ENCODE measurements at places on chromosomes 7 and 10. TPM values are rescaled to one million over a fixed set of nuclear protein-coding genes. Genes with fewer than 3 reads are reported as not detected.

Gene GPNMB
- 24.9 TPM for polyA plus RNA-seq

Gene FAM200A
- polyA plus RNA-seq: 13.3 TPM

Gene SPDYE2B
- 0.90 TPM for polyA plus RNA-seq

Gene KCND2
- polyA plus RNA-seq: 2.0 TPM

Gene C7orf57
- polyA plus RNA-seq: 1.4 TPM

Gene TMEM140
- polyA plus RNA-seq: 24.5 TPM

Gene PTPN20
- polyA plus RNA-seq: 2.7 TPM

Gene PIP
- not detected for polyA plus RNA-seq

Gene RSPH10B2
- 0.32 TPM for polyA plus RNA-seq

- DNase-seq: no peak
These were observed 58.9 kb downstream of the LRGUK start for GRCh38 chr7:134186027-134186426.

DNA sequence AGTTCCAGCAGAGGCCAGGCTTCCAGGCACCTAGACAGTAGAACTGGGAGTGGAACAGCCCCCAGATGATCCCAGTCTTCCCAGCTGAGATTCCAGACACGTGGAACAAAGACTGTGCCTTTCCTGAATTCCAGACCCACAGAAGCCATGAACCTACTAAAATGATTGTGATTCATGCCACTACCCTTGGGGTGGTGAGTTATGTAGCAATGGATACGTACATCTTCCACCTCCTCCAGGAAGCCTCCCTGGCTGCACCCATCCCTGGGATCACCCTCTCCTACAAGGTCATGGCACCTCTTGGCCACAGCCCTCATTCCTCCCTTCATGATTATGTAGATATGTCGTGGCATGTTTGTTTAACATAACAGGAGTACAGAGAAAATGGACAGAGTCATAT is 83.4 kb downstream of the NPTX2 start:
- no peak for DNase-seq

DNA sequence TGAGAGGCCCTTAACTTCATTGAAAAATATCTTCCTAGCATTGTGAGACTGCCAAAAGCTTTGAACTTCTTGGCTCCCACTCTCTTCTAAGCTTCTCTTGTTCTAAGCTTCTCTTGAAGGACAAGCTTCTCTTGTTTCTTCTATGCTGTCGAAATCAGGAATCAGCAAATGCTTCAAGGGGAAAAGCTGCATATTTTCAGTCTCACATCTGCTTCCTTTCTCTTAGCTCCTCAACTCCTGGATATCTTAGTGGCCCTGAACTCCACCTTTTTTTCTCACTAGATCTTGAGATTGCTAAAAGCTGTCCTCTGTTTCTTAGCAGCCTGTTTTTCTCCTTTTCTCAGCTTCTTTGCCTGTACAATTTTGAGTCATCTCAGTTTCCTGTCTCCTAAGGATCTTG is 73.0 kb downstream of the NEUROD6 start:
- no peak for DNase-seq

- DNase-seq: no peak
These were observed 31.3 kb downstream of the FZD1 start for GRCh38 chr7:91295576-91295975.

- no peak for DNase-seq
These were observed 31.4 kb downstream of the ZAN start for GRCh38 chr7:100764841-100765240.

DNA sequence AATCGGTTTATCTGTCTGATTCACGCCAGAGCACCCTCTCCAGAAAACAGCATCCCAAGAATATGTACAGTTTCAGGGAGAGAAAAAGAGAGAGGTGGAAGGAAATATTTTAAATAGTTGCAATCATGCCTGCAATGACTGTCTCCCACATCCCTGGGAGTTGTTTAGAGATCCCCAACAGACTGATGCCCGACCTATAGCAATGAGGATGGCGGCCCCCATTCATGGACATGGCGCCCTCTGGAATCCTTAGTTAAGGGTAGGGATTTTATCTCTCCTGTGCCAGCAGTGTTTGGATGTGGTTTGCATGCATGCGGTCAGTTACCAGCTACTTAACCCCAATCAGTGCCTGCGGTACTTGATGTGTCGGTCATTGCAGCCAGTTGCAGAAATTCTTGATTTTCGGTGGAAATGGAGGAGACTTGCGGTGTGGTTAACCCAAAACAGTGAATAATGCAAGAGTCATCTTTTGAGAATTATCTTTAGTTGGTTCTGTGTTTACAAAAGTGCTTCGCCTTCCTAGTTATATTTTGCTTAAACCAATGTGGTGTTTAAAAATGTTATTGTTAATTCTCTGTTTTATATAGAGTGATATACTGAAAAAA is 186.0 kb upstream of the TCF7L2 start:
- DNase-seq: no peak

GRCh38 chr10:75229971-75230370 is 5.8 kb downstream of the COMTD1 start:
- no peak for DNase-seq

- DNase-seq: no peak
These were observed 24.5 kb downstream of the CUL1 start for GRCh38 chr7:148723166-148723559.

DNA sequence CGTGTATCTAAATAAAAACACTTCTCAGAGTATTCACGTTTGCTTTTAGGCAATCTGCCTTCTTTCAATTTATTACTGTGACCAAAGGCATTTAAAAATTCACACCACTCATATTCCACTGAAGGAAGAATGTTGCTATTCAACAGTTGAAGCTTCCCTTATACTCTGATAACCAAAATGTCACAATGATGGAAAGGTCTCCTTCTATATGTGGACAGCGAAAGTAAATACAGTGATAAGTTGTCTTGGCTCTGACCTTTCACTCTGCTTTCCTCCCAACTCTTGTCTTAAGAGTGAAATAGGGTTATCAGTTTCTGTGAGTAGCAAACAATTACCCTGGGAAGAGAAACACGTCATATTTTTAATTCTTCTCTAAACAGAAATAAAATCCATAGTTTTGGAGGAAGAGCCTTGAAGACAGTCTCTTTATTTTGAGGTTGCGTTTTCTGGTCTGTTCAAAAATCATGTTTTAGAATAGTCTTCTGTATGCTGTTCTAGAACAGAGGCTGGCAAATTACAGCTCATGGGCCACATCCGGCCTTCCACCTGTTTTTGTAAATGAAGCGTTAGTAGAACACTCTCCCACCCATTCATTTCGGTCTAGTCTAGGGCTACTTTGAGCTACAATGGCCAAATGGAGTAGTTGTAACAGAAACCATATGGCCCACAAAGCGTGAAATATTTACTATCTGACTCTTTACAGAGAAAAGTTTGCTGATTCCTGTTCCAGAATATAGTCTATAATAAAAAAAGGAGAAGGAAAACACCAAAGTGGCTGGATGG is 41.3 kb downstream of the ETV1 start:
- no peak for DNase-seq

DNA sequence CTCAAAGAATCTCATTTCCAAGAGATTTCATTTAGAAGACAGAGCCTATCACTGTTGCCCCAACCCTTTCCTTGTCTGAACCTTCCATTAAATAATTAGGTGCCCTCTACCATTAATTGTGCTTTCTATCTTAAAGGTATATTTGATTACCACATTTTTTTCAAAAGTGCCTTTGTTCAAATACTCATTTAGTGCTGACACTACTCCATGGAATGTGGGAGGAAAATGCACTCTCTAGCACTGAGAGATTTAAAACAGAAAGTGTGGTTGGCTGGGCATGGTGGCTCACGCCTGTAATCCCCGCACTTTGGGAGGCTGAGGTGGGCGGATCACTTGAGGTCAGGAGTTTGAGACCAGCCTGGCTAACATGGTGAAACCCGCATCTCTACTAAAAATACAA is 119.8 kb downstream of the CACNA2D1 start:
- no peak for DNase-seq

- DNase-seq: peak; percentile 65
These were observed 15.1 kb downstream of the PSAP start for GRCh38 chr10:71835671-71836595.

GRCh38 chr7:43217055-43217454 is 104.6 kb downstream of the HECW1 start:
- no peak for DNase-seq

GRCh38 chr7:41695661-41696322 is 7.1 kb downstream of the INHBA start:
- no peak for DNase-seq

DNA sequence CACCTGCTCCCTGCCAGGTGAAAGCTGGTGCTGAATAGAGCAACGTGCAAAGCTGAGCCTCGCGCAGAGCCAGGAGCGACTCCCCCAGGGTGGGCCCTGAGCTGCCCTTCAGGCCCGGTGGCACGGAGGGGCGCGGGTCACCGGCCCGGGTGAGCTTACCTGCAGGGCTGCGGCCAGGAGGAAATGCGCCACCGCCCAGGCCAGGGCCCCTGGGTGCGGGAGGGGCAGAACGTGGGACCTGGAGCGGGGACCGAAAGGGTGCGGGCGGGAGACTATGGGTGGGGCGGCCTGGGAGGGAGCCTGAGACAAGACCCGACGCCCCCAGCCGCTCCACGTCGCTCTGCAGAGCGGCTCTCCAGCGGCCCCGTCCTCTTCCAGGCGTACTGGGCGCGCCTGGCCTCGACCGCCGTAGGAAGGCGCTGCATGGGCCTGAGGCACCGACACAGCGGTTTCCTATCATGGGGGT is 122.1 kb downstream of the BTAF1 start:
- DNase-seq: no peak

- no peak for DNase-seq
These were observed 125.0 kb downstream of the FOXP2 start for GRCh38 chr7:114539575-114539974.

DNA sequence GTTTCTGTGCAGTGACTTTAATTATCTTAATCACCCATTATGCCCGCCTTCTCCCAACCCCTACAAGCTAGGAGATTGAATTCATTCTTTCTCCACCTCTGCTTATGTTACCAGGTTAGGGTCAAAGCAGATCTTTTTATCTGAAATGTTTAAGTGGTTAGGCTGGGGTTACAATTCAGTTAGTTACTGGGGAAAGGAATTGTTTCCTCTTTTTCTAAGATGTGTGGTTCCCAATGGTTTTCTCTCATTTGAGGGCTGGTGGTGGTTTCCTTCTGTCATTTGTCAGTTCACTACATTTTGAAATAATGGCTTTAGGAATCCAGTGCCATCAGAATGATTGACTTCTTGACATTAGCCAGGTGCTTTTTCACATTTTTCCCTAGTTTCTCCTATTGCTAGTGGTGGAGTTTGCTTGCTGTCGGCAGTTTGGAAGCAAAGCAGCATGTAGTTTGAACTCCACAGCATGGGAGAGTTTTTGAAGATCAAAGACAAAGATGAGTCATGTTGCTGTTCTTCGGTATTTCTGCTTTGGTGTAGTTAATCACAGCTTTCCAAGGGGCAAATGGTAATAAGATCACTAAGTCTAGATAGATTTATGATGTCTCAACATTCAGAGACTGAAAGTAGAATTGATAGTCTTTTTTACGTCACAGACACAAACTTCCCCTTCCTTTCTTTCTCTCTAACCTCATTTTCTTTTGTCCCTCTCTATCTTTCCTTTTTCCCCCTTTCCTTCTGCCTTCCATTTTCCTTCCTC is 168.2 kb downstream of the SND1 start:
- no peak for DNase-seq

- no peak for DNase-seq
These were observed 26.4 kb downstream of the GLUD1 start for GRCh38 chr10:87068281-87068680.

- peak; percentile 31 for DNase-seq
These were observed 181.3 kb downstream of the SDK1 start for GRCh38 chr7:3482147-3482921.

DNA sequence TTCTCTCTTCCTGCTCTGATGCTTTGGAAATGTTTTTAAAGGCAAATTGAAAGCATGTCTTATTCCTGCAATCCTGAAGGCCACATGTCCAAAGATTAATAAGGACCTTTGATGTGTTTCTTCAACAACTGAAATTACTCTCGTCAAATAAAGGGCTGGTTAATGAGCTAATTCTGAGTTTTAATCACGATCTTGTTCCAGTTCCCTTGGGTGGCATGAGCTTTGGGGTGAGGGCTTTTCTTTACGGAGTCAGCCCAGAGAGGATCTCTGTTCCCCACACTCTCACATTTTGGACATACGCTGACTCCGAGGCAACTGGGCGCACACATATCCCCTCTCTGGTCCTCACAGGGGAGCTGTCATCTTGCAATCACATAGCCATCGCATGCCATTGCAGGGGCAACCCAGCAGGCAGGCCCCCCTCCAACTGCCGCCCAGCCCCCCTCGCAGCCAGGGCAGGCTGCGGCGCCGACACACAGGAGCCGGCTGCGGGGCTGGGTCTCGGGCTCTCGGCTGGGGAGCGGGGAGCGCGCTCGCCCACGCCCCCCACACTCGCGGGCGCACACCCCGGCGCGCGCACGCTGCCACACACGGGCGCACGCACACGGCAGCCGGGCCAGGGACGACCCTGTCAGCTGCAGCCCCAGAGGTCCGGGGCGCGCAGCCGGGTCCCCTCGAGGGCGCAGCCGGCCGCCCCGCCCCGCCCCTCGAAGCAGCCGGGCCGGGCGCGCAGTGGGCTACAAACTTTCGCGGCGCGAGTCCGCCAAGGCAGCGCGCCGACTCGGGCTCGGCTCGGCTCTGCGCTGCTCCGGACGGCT is at the start of gene GDF10:
Gene GDF10, plus strand, starts transcription at position 587 of the 818 bp plus-strand sequence. CDS start 455 bp downstream, outside the sequence.
- DNase-seq: no peak

DNA sequence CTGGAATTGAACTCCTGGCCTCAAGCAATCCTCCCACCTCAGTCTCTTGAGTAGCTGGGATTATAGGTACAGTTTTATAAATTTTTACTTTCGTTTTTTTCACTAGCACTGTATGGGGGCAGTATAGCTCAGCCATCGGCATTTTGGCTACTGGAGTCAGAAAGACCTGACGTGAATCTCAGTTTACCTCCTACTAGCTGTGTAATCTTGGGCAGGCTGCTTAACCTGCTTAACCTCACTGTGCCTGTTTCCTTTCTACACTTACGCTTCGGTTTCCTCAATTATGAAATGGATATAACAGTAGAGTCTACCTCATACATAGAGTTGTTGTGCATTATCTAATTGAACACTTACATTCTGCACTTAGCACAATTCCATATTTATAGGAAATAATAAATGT is 16.7 kb downstream of the STN1 start:
- no peak for DNase-seq

- DNase-seq: no peak
These were observed 21.8 kb upstream of the KIF5B start for GRCh38 chr10:32077896-32078485.

DNA sequence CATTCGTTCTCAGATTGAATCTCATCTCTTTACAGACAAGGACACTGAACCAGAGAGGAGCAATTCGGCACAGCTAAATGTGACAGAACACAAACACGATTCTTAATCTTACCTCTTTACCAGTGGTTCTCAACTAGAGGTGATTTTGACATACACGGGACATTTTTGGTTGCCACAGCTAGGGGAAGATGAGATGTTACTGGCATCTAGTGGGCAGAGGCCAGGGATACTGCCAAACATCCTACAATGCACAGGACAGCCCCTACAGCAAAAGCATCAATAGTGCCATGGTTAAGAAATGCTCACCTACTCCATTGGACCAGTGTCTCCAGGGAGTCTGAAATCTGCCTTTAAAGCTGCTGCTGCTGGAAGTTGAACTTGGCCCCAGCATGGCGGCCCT is 27.3 kb downstream of the PDE1C start:
- no peak for DNase-seq

- DNase-seq: no peak
These were observed 5.1 kb downstream of the NSUN5 start for GRCh38 chr7:73303546-73303945.

All from left renal cortex interstitium (tissue), 4 donors.